Nephron progenitor cell (in vitro differentiated cells): ENCODE measurements at places on chromosomes 6 and 20.

DNA sequence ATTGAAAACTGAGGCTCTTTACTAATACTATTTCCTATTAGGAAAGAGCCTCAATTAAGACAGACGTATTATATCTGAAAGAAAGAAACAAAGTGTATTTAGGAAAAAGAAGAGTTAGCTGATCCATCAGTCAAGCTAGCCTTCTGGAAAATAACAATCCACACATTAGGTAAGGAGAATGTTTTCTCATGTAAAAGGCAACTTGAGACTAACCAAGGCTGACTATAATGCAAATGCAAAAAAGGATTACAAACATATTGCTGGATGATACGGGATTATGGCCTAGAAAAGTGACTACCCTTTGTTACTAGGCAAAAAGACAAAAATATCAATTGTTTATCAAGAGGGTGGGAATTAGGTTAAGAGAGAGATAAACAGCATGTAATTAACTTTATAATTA is 176.9 kb downstream of the RFPL4B start:
- DNase-seq: no peak

DNA sequence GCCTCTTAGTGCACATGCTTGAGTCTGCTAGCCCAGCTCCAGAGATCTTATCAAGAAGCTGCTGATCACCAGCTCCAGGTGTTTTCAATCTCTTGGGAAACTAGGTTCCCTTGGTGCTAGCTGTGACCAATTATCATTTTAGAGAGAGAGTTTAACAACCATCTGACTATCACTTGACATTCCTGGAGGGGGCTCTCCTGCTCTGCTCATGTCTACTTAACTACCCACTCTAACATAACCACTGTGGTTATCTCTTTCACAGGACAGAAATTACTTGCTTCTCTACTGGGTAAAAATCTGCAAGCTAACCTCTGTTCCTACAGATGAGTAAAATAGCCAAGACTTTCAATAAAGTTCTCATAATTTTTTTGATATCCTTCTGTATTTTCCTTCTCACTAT is 823.4 kb upstream of the GJE1 start:
- no peak for DNase-seq

DNA sequence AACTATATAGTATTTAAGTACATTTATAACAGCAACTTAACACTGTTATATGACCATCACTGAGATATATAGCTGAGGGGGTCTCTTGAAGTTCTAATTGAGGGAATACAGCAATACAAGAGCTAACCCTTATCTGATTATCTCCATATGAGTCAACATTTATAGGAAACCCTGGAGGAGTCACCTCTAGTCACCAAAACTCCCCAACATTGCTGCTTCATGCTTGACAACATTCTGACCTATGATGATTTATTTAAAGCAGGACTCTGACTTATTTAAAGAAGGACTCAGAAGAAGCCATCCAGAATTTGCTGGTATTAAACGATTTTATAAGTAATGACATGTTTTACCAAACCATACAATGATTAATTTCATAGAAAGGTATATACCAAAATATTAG is 182.6 kb upstream of the NOX3 start:
- DNase-seq: no peak

- no peak for DNase-seq
Observed at GRCh38 chr6:125814481-125814880, 23.7 kb downstream of the NCOA7 start.

DNA sequence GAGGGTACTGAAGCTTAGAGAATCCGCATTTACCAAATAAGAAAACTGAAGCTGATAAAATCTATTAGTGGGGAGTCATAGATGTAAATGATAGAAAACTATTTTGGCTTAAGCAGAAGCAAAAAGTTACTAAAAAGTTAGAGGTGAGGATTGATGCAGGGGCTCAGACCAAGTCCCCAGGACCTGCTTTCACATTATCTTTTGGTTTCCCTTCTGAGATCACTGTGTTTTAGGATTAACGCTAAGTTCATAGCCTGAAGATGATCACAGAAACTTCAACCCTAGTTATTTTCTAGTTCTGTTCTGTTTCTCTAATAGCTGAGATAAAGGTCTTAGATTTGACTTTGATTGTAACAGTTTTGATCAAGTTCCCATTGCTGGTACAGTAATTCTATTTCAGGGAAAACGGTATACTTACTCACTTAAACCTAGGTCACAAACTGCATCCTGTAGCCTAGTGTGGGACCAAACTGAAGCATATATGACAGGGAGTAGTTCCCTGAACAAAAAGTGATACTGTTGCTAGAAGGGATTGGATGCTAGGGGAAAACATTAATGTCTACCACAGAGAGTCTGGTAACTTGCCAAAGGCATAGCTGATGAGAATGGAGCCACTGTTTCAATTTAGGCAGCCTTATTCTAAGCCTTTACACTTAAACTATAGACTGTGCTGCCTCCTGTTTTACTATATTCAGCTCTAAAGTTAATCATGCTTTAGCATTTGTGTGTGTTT is 13.1 kb downstream of the CYB5R4 start:
- no peak for DNase-seq

- no peak for DNase-seq
Observed at GRCh38 chr6:87938287-87938686, 109.4 kb upstream of the SPACA1 start.

DNA sequence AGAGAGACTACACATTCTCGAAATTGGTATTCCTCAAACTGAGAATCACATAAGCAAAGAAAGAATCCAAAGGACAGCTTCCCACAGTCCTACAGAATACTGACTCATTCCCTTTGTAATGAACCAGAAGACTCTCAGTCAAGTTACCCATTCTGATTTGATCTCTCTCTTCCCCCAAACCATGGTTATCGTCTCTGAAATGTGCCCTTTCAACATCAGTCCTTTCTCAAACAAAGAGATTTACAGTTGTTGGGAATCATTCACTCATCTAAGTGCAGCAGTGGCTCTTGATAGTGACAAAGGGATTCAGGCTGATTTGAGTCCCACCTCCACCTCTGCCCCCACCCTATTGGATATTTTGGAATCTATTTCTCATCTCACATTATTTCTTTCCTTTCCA is 15.0 kb upstream of the RSPO3 start:
- DNase-seq: no peak

DNA sequence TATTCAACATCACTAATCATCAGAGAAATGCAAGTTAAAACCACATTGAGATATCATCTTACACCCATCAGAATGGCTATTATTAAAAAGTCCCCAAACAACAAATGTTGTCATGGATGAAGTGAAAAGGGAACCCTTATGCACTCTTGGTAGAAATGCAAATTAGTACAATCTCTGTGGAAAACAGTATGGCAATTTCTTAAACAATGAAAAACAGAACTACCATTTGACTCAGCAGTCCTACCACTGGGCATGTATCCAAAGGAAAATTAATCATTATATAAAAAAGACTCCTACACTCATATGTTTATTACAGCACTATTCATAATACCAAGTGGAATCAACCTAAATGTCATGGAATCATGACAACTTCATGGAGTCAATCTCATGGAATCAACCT is 611.3 kb upstream of the GJE1 start:
- no peak for DNase-seq

DNA sequence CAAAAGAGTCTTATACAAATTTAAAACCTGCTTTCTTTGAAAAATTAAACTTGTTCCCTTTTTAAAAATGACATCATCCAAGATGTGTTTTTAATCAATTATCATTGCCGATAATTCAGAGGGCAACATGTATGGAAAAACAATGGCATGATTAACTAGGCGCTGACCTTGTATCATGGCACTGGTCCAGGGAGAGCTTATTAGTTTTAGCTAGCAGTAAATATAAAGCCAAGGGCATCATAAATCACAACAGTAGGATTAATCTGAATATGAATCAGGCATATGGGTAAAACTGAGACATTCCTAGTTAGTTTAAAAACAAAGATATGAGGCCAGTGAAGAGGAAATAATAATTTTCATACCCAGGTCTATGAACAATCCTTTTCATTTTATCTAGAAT is 374.0 kb downstream of the HDGFL1 start:
- no peak for DNase-seq
